Dorsolateral prefrontal cortex (tissue), 122 donors: ENCODE measurements at places on chromosomes 2 and 18.
A peak's percentile ranks its signal among the peaks of the same experiment; 100 is the strongest.

GRCh38 chr2:164887434-164888144 lies 46.0 kb upstream of the COBLL1 start:
- DNase-seq = no peak

DNA sequence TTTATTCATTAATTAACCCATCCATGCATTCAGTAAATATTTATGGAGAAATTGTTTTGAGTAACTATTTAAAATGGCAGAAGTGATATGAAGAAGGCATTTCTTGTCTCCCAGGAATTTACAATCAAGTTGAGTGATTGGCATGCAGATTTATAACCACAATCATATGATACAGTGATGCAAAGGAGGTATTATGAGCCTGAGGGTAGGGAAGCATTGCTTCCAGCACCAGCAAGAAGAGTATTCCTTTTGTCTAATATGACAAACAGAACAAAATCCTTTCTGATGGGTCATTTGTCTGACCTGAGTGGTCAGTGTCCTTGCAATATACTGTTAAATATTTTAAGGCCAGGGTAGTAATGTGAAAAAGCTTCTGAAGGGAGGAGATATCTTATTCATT lies 244.2 kb upstream of the RGPD4 start:
- DNase-seq = no peak

DNA sequence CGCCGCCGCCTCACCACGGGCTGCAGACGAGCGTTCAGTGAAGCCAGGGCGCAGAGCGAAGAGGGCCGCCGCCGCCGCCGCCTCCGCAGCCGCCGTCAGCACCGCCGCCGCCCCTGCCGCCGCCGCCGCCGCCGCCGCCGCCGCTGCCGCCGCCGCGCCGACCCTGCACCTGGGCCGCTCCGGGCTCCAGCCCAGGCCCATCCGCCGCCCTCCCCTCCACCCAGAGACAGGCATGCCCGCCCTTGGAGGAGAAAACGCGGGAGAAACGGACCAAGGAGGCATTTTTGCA lies 3.0 kb downstream of the POU3F3 start:
- no peak for DNase-seq

DNA sequence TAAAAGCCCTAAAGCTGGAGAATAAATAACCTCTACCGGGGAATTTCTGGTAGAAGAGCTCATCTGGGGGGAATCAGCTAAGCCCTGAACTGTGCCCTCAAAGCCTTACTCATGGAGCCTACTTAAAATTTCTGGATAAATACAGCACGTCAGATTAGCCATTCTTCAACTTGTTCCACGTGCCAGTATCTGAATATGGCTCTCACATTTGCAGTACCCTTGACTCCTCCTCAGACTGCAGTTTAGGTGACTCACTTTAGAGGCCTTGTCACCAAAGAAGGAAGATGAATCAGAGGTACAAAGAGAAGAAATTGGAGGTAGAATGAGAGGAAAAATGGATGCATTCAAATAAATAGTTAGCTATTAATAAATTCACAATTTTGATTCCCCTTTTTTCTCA lies 34.6 kb upstream of the POTEC start:
- no peak for DNase-seq

DNA sequence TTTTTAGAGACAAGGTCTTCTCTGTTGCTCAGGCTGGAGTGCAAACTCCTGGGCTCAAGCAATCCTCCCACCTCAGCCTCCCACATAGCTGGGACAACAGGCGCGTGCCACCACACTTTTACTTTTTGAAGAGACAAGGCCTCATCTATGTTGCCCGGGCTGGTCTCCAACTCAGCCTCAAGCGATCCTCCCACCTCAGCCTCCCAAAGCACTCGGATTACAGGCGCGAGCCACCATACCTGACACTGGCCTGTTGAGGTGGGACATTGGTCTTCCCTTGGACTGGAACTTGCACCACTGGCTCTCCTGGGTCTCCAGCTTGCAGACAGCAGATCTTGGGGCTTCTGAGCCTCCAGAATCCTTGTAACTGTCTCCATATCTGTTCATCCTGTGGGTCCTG lies 75.6 kb downstream of the NDUFA10 start:
- DNase-seq = no peak

DNA sequence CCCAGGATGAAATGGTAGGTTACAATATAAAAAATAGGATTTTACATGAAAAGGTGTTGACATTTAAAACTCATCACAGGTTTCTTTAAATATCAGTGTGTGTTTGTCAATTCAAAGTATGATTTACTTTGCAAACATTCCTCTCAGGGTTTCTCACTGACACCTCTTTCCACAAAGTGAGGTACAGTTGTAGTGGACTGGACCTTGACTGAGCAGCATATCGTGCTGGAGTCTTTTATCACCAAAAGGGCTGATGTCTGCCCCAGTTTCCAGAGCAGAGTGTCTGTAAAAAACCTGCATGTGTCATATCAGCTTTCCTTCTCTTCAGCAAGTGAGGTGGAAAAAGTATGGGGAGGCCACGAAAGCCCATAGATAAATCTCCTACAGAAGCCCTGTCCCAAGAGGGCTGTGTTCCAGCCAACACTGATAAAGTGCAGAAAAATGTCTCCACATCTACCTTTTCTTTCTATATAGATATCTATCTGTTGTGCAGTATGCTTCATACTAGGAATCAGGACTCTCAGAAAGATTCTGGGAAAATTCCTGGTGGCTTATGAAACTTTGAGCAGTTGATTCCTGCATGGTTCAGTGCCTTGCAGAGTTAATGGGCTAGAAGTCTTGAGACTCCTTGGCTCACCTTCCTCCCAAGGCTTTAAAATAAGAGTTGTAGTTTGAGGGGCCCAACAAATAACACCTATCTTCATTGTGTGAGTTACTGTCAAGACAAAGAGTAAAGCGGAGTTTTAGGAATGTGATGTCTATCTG lies 6.9 kb downstream of the ACYP2 start:
- peak; percentile 40 for DNase-seq

GRCh38 chr2:163863073-163863472 lies 127.3 kb upstream of the FIGN start:
- DNase-seq = no peak

GRCh38 chr2:136217996-136218395 lies 100.0 kb upstream of the CXCR4 start:
- no peak for DNase-seq

DNA sequence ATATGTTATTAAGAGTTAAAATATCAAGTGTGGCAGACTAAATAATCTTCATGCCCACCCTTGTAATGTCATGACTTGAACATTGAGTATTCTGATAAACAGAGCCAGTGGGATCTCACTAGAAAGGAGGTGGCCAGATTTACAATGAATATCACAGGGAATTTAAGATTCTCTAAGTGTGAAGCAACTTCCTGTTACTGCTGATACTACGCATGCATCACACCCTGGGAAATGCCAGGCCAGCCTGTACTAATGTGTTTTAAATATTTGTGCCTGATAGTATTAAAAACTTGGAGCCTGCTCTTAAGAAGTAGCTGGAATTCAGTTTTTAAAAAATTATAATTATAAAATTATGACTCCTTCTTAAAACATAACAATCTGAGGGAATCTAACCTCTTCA lies 148.3 kb downstream of the LAMA3 start:
- no peak for DNase-seq

GRCh38 chr2:74250189-74250631 lies 51.8 kb downstream of the MTHFD2 start:
- no peak for DNase-seq

DNA sequence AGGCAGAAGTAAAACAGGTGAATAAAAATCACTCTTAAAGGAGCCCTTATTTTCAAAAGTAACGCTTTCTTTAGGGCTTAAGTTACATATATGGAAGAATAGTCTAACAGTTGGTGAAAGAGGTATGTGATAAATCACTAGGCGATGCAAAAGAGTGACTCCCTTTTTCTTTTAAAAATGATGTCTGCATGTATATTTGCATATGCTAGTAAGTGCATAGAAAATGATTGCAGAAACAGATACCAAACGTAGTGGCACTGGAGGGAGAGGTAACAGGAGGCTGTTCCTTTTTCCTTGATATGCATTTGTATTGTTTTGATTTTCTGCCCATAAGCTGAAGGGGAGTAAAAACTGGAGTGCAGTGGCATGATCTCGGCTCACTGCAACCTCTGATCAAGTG lies 158.3 kb downstream of the PRPF40A start:
- no peak for DNase-seq

GRCh38 chr2:4900861-4901770 lies 791.1 kb upstream of the SOX11 start:
- DNase-seq = no peak

DNA sequence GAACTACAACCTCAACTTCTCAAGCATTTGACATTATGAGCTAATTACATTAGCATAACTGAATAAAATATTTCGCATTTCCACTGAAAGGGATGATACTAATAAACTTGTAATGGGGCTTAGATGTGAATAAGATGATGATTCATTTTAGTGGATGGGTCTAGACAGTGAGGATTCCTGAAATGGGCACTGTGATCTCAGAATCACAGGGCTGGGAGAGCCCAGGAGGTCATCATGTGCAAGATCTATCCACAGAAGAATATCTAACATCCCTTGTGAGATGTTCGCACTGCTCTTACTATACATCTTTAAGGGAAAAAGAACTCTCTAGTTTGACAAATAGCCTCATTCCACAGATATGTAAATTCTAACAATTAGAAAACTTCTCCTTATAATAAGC lies 245.7 kb downstream of the DYM start:
- no peak for DNase-seq

- DNase-seq = no peak
Measured at GRCh38 chr2:216485745-216486144, 12.9 kb upstream of the RPL37A start.

DNA sequence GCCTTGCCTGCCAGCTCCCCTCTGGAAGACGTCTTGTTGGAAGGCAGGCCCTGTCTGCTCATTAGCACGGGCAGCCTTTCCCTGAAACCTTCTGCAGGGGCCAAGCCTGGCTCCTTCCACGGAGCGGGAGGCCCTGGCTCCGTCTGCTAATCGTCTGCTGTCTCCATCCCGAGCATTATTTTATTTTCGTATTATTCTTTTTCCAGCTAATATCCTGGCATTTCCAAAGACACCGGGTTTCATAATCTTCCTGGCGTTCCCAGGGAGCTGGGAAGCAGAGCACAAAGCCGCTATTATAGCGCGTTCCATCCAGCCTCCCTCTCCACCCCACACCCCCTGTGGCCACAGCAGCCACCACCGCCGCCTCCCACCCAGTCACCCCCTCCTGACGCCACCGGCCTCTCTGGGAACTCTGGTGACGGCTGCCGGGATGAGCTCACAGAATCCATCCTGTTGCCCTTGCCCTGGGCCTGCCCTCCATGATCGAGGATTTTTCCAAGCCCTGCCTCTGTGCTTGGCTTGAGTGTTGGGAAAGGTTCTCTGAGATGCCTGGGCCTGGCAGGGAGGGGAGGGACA lies 125.5 kb downstream of the DYSF start:
- peak; percentile 79 for DNase-seq

GRCh38 chr2:1051075-1051474 lies 100.4 kb downstream of the SNTG2 start:
- no peak for DNase-seq

GRCh38 chr2:85605406-85606115 lies 3.1 kb upstream of the TMEM150A start:
- no peak for DNase-seq

GRCh38 chr18:55128437-55128836 lies 169.2 kb upstream of the CCDC68 start:
- no peak for DNase-seq

- no peak for DNase-seq
Measured at GRCh38 chr2:150695451-150696135, 208.1 kb upstream of the RND3 start.

- no peak for DNase-seq
Measured at GRCh38 chr2:65374575-65374974, 57.8 kb downstream of the SPRED2 start.

DNA sequence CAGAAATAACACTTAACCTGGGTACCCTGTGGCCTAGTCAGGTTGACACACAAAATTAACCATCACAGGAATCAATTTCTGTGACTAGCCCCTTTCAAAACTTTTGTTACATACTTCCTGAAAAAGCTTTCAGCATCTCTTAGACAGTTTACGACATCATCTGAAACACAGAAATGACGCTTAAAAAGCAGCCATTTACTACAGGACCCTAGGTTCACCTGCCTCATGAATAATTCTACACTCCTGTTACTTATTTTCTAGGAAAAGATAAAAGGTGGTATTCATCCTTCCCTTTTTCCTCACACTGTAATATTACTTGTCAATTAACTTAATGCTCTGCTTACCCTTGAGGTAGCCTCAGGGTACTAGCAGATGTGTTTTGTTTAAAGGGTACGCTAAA lies 388.4 kb downstream of the IRS1 start:
- DNase-seq = no peak

DNA sequence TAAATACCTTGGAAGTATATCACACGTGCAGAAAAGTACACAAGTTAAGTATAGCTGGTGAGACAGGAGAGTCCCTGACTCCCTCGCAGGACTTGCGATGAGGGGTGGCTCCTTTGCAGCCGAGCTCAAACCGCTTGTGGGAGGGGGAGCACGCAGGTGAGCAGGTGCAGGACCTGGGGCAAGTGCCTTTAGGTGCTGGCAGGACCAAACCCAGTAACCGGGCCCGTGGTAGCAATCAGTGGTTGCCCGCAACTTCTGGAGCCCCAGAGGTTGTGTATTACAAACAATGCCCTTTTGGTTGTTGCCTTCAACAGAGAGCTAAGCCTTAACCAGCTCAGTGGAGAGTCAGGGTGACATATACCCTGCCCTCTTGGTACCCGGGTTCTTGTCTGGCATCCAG lies 132.8 kb downstream of the PARD3B start:
- no peak for DNase-seq

GRCh38 chr2:200861617-200862155 lies 2.8 kb downstream of the CLK1 start:
- no peak for DNase-seq

- DNase-seq = no peak
Measured at GRCh38 chr18:66640431-66640830, 36.5 kb upstream of the CDH19 start.

DNA sequence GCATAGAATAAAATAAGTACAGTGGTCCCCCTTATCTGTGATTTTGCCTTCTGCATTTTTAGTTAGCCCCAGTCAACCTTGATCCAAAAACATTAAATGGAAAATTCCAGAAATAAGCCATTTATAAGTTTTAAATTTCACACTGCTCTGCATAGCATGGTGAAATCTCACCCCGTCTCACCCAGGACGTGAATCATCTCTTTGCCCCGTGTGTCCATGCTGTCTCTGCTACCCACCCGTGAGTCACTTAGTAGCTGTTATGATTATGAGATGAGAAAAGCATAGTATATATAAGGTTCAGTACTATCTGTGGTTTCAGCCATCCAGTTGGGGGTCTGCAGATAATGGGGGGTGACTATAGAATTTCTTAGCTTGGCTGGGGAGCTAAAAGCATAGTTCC lies 67.3 kb downstream of the RHBDD1 start:
- DNase-seq = no peak

- DNase-seq = no peak
Measured at GRCh38 chr2:120667981-120668380, 67.7 kb upstream of the GLI2 start.

DNA sequence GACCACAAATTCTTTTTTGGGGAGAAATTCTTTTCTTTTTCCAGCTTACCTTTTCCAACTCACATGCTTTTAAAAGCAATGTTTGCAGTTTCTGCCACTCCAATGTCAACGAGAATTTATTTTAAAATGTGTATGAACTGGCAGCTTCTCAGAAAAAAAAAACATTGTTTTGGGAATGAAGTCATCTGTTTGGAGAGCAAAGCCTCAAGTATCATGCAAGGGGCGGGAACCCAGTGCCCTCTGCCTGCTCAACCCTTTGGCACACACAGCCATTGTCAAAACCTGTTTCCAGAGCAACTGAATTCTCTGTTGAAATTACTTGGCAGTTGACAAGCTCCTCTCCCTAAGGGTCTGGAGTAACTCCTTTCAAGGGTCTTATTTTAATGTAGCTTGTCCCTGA lies 128.5 kb downstream of the QPCT start:
- no peak for DNase-seq
